Myocyte (in vitro differentiated cells): ENCODE measurements at places on chromosomes 5 and 9. TPM values are rescaled to one million over a fixed set of nuclear protein-coding genes. Genes with fewer than 3 reads are reported as not detected.
A peak's percentile ranks its signal among the peaks of the same experiment; 100 is the strongest.

DNA sequence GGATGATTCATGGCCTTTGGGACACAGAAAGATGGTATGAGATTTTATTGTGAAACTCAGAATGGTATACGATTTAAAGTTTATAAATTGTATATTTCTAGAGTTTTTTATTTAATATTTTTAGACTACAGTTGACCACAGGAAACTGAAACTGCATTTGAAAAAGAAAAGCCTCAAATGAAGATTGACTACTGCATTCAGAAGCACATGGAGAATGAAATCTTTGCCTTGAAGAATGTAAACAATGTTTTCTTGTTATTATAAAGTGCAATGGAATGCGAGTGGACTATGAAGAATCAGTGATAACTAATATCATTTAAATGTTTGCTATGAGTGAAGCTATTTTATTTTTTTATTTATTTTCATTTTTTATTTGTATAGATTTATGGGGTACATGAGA is 169.1 kb upstream of the CDH18 start:
- DNase-seq, result no peak

DNA sequence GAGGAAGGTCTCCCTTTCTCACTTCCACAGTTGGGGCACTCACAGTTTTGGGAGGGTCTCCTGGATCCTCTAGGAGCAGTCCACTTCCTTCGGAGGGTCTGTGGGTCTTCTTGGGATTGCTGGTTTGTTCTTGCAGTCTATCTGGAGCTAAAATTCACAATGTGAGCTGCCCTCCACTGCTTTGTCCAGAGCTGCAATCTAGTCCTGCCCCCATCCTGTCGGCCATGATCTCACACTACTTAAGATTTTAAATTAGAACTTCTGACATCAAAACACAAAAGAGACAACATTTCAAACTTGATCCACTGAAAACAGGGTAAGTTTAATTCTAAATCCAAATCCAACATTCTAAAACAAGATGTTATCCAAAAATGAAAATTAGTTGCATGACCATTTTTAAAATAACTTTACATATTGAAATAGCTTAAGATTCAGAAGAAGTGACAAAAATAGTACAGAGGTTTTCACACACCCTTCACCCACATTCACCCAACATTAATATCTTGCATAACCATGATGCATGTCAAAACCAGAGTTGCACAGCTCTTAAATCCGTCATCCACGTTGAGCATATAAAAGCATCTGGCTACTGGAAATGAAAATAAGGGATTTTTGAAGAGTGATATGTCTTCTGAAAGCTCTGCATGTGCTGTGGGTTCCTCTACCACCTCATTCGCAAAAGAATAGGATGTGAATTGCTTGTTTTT is 113.7 kb upstream of the EPB41L4A start:
- DNase-seq, result no peak

DNA sequence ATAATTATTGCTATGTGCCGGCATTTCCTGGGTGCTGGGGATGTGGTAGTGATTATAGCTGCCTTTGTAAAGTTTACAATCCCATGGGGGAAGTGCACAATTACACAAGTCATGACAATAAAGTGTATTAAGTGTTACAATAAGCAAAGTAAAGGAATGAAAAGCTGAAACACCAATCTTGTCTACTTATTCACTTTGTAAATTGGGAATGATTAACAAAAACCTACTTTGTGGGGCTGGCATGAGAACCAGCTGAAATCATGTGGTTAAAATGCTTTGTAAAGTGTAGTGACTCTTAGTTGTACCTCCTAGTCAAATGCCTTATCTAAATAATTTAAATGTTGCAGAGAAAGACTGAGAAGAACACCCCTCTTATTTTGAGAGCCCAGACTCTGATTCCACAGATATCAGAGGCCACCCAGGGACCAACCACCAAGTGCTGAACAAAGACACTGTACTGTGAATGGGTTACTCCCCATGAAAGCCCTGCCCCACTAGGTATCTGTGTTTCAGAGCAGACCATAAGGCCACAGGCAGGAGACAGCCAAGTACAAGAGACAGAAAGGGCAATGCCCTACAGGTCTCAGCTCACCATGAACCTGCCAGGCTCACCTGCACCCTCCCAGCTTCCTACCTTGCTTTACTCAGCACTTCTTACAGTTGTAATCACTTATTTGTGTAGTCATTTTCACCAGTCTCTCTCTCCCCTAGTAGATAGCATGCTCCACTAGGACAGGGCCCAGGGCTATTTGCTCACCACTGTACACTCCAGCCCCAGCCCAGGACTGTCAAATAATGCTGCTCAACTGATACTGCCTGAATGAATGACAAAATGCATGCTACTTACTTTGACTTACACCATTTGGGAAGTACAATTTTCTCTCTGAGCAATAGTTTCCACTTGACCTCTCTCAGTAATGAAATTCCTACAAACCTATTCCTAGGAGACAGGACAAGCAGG is 101.6 kb upstream of the APC start:
- DNase-seq, result no peak

DNA sequence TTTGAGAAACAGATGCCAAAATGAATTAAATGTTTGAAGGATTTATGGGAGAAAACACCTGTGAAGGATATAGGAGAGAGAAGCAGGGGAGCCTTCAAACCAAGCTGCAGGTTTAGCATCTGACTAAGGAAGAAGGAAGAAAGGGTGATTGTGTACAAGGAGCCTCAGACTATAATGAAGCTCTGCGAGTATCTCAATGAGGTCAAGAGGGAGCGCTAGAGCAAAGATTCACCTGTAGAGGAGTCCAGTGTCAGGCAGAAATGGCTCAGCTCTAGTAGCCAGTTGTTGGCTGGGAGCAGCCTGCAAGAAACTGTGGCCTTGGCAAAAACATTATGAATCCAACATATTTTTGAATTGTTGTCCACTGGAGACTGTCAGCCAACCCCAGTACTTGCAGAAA is 20.0 kb upstream of the GHR start:
- no peak for DNase-seq

- DNase-seq, result no peak
These were observed 67.1 kb upstream of the GGTA1 start for GRCh38 chr9:121566481-121567465.

Gene ZBED3
- total RNA-seq, result 0.53 and 0.68 TPM in 2 replicates

DNA sequence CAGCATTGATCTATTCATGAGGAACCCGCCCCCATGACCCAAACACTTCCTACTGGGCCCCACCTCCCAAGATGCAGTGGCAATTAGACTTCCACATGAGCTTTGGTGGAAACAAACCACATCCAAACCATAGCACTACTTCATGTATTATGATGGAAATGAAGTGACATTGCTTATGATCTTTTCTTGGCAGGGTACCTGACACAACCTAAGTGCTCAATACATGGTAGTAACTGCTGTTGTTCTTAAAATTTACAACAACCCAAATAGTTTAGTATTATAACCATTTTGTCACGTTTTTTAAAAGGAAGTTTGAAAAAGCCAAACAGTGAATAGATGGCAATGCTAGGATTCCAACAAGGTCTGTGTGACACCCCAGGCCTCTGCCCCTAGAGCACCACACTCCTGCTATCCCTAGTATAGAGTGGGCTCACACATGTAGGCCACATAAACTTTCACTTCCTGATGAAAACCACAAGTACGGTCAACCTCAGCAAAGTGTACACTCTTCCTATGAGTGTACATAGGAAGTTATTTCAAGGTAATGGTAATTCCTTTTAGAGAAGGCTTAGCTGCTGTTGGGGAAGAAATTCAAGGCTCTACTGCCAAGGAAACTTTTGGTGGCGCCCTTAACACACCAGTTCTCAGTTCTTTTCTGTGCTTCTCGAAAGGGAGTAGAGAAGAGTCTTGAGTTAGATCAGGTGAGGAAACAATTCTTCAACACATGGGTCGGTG is 97.6 kb downstream of the ARSB start:
- DNase-seq, result no peak

DNA sequence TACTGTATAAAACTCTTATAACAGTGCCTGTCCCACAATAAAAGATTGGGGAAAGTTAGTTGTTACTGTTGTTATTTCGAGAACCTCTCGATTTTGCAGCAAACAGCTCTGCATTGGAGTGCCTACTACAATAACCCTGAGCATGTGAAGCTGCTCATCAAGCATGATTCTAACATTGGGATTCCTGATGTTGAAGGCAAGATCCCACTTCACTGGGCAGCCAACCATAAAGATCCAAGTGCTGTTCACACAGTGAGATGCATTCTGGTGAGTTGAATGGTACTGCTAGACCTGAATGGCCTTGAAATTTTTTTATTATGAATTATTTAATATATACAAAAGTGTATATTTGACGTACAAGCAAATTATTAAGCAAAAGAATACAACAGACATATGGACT is 123.2 kb downstream of the TEX10 start:
- DNase-seq, result no peak

DNA sequence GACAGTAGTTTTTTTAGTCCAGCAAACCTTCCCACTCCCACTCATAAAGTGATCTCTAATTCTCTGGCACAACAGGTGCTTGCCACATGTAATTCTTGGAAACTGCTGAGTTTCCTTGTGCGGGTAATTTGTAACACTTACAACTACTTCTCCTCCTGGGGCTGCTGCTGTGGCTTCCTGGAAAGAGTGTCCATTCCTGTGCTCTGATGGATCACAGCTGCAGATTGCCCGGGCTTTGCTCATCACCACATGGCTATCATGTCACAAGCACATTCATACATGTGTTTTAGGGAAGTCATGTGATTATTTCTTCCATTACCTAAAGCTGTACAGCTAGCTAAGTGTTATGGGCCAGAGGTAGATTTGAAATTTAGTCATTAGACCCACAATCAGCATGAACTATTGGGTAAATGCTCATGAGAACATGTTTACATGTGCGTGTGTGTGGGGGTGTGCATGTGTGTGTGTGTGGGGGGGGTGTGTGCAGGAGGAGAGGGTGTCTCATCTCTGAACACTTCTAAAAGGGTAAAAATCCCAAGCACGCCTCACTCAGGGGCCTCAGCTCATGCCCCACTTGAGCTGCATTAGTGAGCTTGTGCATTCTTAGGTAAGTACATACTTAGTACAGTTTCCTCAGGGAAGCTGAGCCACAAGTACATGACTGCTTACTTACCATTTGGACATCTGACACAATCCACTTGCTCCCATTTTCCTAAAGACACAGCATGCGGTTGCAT is 118.1 kb upstream of the CCDC112 start:
- DNase-seq, result peak; percentile 97

DNA sequence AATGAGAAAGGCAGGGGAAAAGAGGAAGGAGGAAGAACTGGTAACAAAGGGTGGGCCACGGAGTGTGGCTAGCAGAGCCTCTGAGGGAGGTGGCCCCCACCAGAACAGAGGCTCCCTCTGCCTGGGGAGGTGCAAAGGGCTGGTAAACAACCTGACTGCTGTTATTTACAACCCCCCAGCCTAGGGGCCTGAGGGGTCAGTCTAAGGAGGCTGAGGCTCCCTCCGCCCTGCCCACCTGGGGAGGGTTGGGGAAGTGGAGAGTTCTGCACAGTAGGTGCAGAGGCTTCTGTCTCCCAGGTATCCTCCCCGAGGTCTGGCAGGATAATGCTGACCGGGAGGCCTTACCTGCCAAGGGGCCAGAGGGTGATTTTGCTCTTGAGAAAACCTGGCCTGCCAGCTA is 35.6 kb upstream of the SMU1 start:
- DNase-seq, result no peak

GRCh38 chr9:32265037-32265436 is 119.4 kb upstream of the ACO1 start:
- no peak for DNase-seq

- peak; percentile 92 for DNase-seq
These were observed 19.3 kb downstream of the CDKN2A start for GRCh38 chr9:21974722-21975409.

DNA sequence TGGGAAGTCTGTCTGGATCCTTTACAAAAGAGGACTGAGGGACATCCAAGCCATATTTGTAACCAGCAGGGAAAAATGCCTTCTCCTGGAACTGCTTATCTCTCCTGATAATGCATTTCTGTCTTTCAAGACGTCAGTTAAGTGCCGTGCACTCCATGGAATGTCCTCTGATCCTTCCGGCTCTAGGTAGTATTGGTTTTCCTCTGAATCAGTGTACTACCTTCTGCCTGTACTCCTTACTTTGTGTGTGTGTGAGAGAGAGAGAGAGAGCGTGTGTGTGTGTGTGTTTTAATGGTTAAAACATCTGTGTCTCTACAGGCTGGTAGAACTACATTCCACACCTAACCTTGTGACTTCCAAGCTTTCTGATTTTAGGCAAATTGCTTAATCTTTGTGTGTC is 89.9 kb downstream of the PIP5K1B start:
- no peak for DNase-seq

DNA sequence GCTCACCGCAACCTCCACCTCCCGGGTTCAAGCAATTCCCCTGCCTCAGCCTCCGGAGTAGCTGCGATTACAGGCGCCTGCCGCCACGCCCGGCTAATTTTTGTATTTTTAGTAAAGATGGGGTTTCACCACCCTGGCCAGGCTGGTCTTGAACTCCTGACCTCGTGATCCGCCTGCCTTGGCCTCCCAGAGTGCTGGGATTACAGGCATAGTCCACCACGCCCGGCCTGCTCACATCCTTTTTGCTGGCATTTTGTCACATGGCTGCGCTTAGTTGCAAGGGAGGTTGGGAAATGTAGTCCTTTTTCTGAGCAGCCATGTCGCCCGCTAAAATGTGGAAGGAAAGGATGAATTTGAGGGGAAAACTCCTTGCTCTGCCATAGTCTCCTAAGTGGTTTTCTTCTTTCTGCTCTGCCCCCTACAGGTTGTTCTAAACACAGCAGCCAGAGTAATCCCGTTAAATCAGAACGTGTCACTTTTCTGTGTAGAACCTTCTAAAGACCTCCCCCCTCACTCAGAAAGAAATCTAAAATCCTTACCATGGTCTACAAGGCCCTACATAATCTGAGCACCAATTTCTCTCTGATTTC is 57.8 kb upstream of the HSPA9 start:
- DNase-seq, result no peak

GRCh38 chr9:134068744-134069479 is 1.1 kb upstream of the BRD3 start:
- DNase-seq, result no peak

Gene EPB41L4A
- 0.86 TPM in 1 of 2 replicates, not detected in the other for total RNA-seq

DNA sequence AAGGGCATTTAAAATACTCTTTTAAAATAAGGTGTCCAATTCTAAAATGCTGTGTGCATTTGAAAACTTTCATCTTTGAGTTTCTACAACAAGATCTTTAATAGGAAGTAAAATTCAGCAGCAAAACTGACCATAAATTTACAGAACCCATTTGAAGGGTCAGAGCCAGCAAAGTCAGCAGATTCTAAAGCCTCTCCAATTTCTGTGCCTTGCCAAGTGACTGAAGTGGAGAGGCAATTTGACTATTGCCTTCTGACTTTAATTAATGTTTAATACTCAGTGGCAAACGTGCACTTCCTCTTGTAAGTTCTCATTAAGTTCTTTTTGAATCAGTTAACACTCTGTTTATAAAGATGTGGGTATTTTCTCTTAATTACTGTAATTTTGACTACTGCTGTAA is 155.2 kb downstream of the BAAT start:
- no peak for DNase-seq

Gene RASGEF1C
- total RNA-seq, result 0.68 TPM in 1 of 2 replicates, not detected in the other

- DNase-seq, result no peak
These were observed 476.0 kb downstream of the ZSWIM6 start for GRCh38 chr5:61808091-61808490.

Gene FOXB2
- not detected in 2 replicates for total RNA-seq

DNA sequence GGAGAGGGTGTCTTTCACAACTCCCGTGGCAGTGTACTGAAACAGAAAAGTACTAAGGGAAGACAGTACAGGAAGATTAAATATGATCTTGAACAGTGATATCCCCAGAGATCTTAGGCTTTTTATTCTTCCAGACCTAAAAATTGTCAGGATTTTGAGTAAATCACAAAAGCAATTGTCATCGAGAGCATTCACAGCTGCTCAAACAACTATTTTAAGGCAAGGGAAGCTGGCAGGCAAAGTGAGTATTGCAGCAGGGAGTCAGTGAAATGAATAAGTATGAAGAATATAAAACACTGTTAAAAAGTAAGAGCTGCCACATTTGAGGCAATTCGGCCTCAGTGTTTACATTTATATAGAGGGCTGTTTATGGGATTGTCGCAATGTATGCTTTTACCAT is 479.0 kb downstream of the CAAP1 start:
- no peak for DNase-seq
